ENCODE measurements at places on chromosomes 11 and 22.

GRCh38 chr11:69227271-69227670 is 66.7 kb upstream of the MYEOV start:
- DNase-seq, result no peak

DNA sequence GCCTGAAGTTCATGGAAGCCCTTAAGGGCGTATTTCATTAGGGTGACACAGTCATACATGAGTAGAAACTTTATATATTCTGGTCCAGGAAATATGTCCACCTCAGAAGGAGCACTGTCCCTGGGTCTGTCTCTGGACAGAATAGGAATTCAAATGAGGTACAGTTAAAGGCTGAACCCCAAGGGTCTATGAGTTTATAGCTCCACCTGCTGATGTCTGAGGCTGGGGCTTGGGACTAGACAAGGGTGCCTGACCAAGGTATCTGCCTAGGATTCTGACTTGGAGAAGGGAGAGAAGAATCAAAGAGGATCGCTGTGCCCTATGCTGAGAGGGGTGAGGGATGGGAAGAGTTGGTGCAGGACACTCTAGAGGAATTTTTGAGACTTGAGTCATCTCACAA is 14.9 kb downstream of the HEPHL1 start:
- DNase-seq, result no peak

- no peak for DNase-seq
Measured at GRCh38 chr22:49996518-49997250, 15.9 kb downstream of the IL17REL start.

GRCh38 chr11:73536961-73537360 is 61.0 kb downstream of the FAM168A start:
- no peak for DNase-seq

GRCh38 chr11:108035690-108036089 is 27.0 kb downstream of the CUL5 start:
- no peak for DNase-seq

- no peak for DNase-seq
Measured at GRCh38 chr11:33064033-33064825, 24.9 kb downstream of the TCP11L1 start.

DNA sequence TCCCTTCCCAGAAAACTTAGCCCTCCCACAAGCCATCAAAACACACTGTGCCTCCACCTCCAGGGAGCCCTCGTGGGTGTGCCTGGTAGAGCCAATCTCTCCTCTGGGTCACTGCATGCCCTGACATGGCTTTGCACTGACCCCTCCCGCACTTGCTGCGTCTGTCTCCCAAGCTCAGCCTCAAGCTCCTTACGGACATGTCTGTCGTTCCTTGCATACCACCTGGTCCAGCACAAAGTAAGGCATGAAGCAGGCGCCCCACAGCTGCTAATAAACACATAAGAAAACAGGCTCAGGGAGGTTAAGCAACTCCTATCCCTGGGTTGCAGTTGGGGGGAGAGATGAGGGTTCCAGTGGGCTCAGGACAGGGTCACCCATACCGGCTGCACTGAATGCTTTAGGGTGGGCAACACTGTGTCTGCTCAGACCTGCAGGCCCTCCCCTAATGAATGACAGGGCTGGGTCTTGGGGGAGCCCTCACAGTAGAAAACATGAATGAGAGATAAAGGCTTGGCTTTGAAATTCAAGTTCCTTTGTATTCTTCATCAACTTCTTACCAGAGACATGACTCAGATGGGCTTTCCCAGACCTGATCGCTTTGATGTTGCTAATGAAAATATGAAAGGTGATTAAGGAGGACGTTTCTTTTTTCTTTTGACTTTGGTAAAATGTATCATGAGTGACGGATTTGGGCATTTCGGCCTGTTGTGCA is 38.0 kb downstream of the PHF21B start:
- no peak for DNase-seq

- DNase-seq, result no peak
Measured at GRCh38 chr11:57134284-57134683, 47.5 kb upstream of the LRRC55 start.

- no peak for DNase-seq
Measured at GRCh38 chr22:45344334-45344733, 34.6 kb downstream of the FAM118A start.

DNA sequence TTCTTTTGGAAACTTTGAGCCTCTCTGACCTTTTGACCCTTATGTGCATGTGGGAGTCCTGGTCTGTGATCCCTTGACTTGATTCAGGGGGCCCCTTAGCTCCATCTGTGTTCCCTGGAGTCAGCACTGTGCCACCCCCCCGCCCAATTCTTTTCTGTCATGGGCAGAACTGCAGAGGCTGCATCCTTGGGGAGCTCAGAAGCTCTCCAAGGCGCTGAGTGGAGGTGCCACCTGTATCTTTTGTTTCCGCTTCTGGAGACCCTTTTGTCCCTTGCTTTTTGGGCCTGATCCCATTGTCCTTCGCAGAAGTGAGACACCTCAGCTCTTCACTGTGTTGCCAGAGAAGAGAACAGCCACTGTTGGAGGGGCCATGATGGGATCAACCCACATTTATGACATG is 2.4 kb upstream of the PACS1 start:
- DNase-seq, result no peak

GRCh38 chr11:94148189-94148588 is 19.5 kb downstream of the PANX1 start:
- DNase-seq, result no peak

DNA sequence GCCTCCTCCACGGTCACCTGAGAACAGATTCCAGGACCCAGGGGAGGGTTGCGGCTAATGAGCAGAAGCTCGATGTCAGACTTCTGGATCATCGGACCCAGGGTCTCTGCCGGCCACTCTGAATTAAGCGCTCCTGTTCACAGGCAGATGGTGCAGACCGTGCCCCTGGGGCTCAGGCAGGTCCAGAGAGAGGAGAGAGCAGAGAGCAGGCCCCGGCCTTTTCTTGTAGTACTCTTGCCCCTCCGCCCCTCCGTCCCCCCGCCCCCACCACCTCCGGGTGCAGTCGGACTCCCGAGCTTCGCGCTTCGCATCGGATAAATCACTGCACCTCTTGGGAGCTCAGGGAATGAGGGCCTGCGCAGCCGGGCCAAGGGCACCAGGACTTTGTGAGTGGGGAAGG is 50.3 kb downstream of the RPS6KA4 start:
- no peak for DNase-seq

- DNase-seq, result no peak
Measured at GRCh38 chr11:47995360-47995769, 15.0 kb downstream of the PTPRJ start.

DNA sequence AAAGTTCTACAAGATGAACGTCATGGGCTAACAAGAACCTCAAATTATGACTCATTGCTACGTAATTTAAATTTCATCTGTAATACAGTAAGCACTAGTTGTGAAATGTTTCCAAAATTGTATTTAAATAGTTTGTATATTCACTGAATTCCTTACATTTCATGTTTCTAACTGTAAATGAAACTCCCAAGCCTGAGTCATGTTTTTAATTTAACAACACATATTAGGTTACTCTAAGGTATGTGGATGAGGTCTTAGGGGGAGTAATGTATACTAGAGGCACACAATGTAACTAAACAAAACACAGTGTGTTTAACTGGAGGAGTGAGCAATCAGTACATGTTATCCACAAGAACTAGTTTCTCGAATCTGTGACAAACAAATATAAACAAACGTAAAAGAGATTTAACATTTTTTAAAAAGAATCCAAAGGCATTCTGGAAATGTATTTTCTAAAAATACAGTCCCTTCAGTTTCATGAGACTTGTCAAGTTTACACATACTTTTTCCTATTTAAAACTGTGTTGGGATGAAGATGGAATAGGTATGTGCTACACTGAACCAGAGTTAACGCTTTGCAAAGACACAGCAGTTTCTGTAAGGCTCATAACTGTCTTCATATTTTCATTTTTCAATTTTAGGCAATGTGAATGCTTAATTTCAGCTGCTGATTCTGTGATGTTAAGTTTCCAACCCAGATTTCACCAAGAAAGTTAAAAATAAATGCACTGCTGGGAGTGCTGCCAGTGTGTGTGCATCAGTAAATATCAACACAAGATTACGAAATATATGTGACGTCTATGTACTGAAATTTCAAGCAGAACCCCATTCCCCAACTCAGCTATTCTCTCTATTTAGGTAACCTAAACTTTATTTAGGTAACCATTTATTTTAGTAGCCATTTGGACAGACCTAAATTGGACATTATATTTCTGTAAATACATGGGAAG is 52.6 kb downstream of the PITPNB start:
- no peak for DNase-seq

- DNase-seq, result no peak
Measured at GRCh38 chr11:45895553-45896259, 10.3 kb downstream of the MAPK8IP1 start.

DNA sequence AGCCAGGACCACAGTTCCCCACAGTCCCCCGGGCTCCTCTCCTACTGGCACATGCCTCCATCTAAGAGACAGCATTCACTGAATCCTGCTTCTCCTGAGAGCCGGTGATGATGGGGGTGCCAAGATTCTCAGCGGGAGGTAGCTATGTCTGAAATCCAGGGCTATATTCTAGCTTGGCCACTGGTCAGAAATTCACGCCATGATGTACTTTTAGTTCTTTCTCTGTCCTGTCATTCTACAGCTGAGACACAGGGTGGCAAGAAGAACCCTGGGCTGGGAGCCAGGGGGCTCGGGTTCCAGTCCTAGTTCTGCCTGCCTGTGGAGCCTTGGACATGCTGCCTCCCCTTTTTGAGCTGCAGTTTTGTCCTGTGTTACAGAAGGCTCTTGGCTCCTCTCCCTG is 59.2 kb upstream of the PHOX2A start:
- DNase-seq, result no peak

GRCh38 chr11:3132831-3133260 is 32.3 kb downstream of the OSBPL5 start:
- no peak for DNase-seq

GRCh38 chr22:48984639-48985038 is 843.0 kb downstream of the BRD1 start:
- no peak for DNase-seq

- DNase-seq, result no peak
Measured at GRCh38 chr11:70841264-70841663, 411.1 kb downstream of the SHANK2 start.

- DNase-seq, result no peak
Measured at GRCh38 chr11:58913685-58914084, 25.6 kb upstream of the GLYATL1 start.

DNA sequence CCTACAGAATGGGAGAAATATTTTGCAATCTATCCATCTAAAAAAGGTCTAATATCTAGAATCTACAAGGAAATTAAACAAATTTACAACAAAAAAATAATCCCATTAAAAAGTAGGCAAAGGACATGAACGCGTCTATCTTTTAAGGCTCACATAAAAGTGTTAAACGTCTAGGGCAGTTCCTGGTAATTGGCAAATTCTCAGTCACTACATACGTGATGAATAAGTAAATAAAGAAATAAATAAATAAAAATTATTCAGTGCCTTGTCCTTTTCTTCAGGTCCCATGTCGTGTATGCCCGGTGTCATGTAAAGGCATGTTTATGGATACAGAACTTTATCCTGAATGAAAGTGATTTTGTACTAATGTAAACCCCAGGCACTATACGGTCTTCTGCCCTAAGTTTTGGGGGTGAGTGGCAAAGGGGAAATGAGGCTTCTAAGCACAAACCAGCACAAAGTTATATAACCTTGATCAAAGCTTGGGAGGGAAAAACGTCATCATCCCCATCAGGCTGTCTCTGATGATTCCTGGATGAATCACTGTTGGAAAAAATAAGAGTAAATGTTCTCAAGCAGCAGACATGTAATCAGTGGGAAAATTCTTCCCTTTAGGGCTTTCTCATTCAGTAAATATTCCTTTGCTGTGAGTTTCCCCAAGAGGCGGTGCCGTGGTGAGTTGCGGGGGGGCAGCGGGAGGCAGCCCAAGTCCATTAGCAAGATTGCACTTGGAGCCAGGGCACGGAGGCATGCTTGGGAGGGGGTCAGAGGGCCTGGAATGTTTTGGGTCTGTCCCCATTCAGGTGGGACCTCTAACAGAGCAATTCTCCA is 30.4 kb upstream of the MICAL2 start:
- DNase-seq, result no peak

DNA sequence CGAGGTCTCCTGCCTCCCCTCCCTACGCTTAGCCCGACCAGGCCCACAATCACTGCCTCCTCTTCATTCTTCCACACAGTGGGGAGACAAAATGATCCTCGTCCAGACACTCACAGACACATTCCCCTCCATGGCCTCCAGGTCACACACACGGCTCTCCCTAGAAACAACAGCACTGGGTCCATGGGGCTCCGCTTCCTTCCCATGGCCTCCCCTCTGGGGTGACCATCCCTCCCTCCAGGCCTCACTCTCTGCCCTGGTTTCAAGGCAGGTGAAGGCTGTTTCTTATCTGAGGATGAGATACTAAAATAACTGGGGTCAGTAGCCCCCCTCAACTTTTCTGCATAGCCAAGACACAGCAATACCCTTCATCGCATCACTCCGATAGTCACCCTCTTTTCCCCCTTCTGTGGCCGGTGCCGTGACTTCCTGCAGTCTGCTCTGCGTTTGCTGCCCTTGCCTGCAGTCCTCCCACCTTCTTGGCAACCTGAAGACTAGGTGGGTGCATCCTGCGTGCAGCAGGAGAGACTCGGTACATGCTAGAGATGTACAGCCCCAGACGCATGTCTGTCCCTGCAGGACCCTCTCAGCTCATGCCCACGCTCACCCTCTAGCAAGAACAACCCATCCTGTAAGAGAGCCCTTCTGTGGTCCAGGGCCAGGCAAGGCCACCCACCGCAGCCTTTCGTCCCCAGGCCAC is 55.8 kb downstream of the CD6 start:
- no peak for DNase-seq

GRCh38 chr11:70176940-70177689 is 26.0 kb upstream of the FADD start:
- DNase-seq, result peak; percentile 18

DNA sequence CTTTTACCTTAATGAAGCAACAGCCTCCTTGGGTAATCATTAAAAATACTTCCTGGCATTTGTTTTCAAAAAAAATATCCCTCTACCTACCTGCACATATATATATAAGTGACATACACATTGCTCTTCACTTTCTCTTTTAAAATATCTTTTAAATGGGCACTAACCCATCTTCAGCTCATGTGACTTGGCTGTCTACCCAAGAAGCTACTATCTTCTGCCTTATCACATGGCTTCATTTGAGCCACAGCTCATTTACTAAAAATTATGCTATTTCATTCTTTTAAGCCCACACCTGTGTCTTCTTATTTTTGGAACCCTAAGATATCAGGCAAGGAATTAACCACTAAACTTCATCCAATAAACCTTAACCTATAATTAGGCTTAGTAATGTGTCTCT is 37.0 kb upstream of the SOX6 start:
- no peak for DNase-seq

- no peak for DNase-seq
Measured at GRCh38 chr11:38718049-38718448, 2120.0 kb upstream of the RAG2 start.

DNA sequence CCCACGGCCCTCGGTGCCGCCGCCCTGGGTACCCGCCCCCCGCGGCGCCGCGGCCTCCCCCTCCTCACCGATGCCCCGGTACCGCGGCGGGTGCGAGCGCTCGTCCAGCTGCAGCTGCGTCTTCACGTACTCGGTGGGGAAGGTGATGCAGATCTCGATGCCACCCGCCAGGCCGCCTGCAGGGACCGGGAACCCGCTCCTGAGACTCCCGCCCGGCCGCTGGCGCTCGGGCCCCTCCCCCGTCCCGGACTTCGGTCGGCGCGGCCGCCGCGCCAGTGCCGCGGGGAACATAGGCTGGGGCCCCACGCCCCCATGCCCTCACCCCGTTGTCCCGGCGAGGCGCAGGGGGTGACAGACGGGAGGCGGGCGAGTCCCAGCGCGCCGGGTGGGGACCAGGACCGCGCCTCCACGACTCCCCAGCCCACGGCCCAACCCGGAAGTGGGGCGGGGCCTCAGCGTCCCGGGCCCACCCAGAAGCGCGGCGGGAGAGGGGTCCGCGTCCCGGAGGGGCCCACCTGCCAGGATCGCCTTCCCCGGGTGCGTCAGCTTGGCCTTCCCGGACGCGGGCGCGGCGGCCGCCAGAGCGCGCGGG is 375 bp downstream of the SLC25A1 start:
- no peak for DNase-seq
